ENCODE measurements at places on chromosomes 3 and 15.
A peak's percentile ranks its signal among the peaks of the same experiment; 100 is the strongest.

GRCh38 chr3:188433521-188434150 lies 279.7 kb downstream of the LPP start:
- H3K27me3 ChIP-seq = no peaks in the 10 kb centered on the region

DNA sequence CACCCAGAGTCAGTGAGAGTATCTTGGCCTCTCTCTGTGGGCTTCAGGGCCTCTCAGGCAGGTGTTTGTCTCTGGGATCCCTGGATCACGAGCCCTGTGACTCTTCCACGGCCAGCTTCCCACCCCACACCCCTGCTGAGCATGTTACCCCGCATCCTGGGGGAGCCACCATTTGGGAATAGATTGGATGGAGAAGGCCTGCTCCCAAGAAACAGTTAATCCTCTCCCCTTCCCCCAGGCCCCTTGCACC lies 15.5 kb upstream of the SRP14 start:
- H3K36me3 ChIP-seq = no peaks in the 10 kb centered on the region
- H3K4me3 ChIP-seq = no peak overlapping the region
- no peak overlapping the region for H3K27ac ChIP-seq
- H3K27me3 ChIP-seq = no peaks in the 10 kb centered on the region
- H3K4me1 ChIP-seq = peaks cover 34% of the 10 kb centered on the region
- DNase-seq = no peak

DNA sequence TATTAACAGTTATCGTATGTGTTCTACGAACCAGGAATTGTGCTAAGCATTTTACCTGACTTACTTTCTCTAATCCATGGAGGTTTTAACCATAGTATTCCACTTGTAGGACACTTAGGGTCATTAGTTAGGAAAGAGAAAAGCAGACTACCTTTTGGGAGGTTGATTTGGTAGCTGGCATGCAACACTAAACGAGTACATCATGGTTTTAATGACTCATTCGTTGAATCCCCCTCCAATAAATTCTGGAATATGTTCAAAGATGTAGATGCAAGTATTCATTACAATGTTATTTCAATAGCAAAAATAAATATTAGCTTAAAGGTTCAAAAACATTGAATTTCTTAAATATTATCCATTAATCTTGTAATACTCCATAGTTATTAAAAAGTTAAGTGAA lies 162.5 kb downstream of the FMN1 start:
- no peak for DNase-seq
- no peak overlapping the region for H3K4me3 ChIP-seq
- no peaks in the 10 kb centered on the region for H3K36me3 ChIP-seq
- peak overlapping the region; percentile 59 for H3K27ac ChIP-seq
- no peaks in the 10 kb centered on the region for H3K27me3 ChIP-seq

DNA sequence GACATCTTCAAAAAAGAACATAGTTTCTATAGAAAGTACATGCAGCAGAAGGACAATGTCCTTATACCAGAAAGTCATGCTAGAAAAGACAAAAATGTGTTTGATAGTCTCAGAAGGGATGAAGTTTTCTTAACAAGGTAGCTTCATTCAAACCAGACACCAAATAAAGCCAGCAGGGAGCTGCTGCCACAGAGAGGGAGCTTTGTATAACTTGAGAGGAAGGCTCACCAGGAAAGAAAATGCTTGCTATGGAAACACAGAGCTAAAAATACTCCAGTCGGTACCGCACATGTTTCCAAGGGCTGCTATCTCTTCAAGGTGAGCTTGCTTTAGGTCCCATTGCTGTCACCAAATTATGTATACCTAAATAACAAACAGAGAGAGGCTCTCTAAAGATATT lies 1074.8 kb upstream of the ALCAM start:
- H3K27me3 ChIP-seq = no peaks in the 10 kb centered on the region
- no peaks in the 10 kb centered on the region for H3K4me1 ChIP-seq
- no peaks in the 10 kb centered on the region for H3K36me3 ChIP-seq
- H3K4me3 ChIP-seq = no peak overlapping the region
- DNase-seq = no peak
- H3K27ac ChIP-seq = no peak overlapping the region

GRCh38 chr3:111750278-111750884 lies 108.7 kb upstream of the PHLDB2 start:
- H3K4me1 ChIP-seq = peaks cover 52% of the 10 kb centered on the region
- no peaks in the 10 kb centered on the region for H3K27me3 ChIP-seq
- peak overlapping the region; percentile 99 for H3K27ac ChIP-seq
- no peak for DNase-seq
- H3K36me3 ChIP-seq = no peaks in the 10 kb centered on the region

DNA sequence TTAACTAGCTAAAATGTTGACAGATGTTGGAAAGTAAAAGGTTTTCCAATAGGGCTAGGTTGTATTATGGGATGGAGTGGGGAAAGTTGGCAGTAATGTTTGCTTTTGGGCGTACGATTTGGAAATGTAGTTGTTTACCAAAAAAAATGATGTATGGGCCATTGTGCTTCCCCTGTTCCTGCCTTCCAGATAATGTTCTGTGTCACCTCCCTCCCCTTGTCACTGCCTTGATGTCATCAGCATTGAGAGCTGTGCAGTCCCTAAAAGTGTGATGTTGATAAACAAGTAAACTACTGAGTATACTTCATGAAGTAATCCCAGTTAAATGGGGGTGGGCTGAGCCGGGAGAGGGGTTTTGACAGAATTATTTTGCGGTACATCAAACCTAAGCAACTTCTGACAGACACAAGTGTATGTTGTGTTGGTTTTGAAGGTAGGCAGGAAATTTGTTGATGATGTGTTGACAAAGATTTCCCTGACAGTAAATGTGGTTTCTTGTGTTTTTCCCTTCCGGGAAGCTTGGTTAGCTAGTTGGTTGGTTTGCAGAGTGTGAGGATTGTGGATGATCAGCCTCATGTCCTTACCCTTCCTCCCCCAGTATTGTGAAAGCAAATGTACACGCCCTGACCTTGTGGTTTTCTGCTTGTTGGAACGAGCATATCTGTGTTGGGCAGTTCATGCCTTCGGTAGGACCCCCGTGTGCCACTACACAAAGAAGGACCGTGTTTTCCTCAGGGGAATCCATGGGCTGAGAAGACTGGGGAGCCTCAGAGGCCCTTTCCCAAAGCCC lies 87.3 kb downstream of the PGPEP1L start:
- H3K36me3 ChIP-seq = peaks cover 50% of the 10 kb centered on the region
- no peaks in the 10 kb centered on the region for H3K4me1 ChIP-seq
- no peak overlapping the region for H3K4me3 ChIP-seq
- no peaks in the 10 kb centered on the region for H3K27me3 ChIP-seq

DNA sequence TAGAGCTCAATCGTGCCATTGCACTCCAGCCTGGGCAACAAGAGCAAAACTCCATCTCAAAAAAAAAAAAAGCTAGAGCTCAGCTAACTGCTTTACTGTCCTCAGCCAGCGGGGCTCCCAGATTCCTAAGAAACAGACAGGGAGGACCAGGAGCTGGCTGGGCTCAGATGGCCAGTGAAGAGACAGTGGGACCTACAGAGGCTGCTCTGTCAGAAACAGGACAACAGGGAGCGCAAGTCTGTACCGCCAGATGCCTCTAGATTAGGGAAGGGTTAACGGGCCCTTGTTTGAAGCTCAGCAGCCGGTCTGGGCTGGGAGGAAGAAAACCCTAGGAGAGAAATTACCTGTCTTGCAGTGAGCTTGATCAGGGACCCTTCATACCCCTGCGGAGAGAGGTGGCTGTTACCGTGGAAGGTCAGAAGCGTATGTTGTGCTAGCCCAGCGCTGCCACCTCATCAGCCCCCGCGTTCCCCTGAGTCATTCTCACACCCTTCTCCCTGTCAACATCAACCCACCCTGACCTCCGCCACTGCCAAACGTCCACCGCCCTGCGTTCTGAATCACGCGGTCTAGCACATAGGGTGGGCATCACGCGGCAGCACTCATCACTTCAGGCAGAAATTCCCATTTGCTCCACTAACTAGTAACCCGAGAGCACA lies 25.3 kb downstream of the RBPMS2 start:
- peak; percentile 29 for DNase-seq
- H3K36me3 ChIP-seq = no peaks in the 10 kb centered on the region
- peaks cover 9% of the 10 kb centered on the region for H3K4me1 ChIP-seq

- no peak overlapping the region for H3K4me3 ChIP-seq
- DNase-seq = no peak
- H3K27ac ChIP-seq = no peak overlapping the region
- H3K27me3 ChIP-seq = no peaks in the 10 kb centered on the region
- no peaks in the 10 kb centered on the region for H3K4me1 ChIP-seq
These were observed 217.8 kb downstream of the LRRC3B start for GRCh38 chr3:26840272-26840870.

DNA sequence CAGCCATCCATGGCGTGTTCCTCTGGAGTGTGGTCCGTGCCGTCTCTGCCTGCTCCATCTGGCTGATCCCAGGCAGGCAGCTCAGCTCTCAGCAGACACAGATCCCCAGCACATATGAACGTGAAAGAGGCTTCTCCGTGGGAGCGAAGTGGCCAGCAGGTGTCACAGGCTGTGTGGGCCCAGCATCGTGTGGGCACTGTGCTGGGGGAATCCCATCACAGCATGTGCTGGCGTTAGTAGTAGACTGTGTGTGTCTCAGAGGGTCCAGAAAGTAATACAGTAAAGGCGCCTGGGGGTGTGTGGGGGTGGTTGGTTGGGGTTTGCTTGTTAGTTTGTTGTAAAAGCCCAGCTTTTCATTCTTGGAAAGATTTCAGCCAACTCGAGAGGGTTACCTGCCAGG lies 147.6 kb downstream of the IGF1R start:
- peaks cover 26% of the 10 kb centered on the region for H3K4me1 ChIP-seq
- H3K27me3 ChIP-seq = no peaks in the 10 kb centered on the region
- no peaks in the 10 kb centered on the region for H3K36me3 ChIP-seq
- H3K27ac ChIP-seq = no peak overlapping the region

- DNase-seq = no peak
- H3K27ac ChIP-seq = no peak overlapping the region
- H3K4me3 ChIP-seq = no peak overlapping the region
- peaks cover 3% of the 10 kb centered on the region for H3K4me1 ChIP-seq
These were observed 89.9 kb upstream of the DCBLD2 start for GRCh38 chr3:98991393-98991792.

DNA sequence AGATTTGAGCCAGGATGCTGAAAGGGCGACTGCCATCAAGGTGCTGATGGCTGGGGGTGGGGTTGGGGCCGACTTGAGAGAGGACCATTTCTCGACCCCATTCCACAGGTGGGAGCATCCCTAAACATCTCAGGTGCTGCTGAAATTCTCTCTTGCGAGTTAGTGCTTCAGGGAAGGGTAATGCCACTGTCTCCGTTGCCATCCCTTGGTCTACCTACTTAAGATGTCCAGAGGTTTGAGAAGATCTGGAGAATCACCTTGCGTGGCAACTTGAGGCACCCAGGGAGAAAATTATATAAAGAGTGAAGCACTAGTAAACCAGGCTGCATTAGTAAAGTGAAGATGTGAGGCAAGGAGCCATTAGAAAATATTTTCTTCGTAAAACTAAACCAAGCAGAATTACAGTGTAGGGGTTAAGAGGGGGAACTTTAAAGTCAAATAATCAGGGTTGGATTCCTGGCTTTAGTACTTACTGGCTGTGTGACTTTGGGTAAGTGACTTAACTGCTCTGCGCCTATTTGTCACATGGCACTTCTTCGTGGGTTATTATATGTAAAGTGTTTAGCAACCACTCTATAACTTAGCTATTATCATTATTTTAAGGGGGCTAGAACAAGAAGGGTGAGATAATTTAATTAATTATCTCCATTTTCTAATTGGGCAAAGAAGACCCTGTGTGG lies 662 bp upstream of the RFTN1 start:
- H3K4me1 ChIP-seq = peaks cover 25% of the 10 kb centered on the region
- H3K27me3 ChIP-seq = no peaks in the 10 kb centered on the region
- H3K4me3 ChIP-seq = peak overlapping the region; percentile 93
- H3K36me3 ChIP-seq = no peaks in the 10 kb centered on the region

- H3K36me3 ChIP-seq = no peaks in the 10 kb centered on the region
- no peaks in the 10 kb centered on the region for H3K27me3 ChIP-seq
- no peak overlapping the region for H3K4me3 ChIP-seq
- DNase-seq = no peak
- no peak overlapping the region for H3K27ac ChIP-seq
- H3K4me1 ChIP-seq = peaks cover under 1% of the 10 kb centered on the region
These were observed 37.9 kb upstream of the MINAR1 start for GRCh38 chr15:79394231-79394630.

Data from SJCRH30 (cell line).